ENCODE measurements at places on chromosomes 7 and 10.
A peak's percentile ranks its signal among the peaks of the same experiment; 100 is the strongest.

- no peak for DNase-seq
Observed at GRCh38 chr7:50994753-50995319, 212.1 kb upstream of the GRB10 start.

DNA sequence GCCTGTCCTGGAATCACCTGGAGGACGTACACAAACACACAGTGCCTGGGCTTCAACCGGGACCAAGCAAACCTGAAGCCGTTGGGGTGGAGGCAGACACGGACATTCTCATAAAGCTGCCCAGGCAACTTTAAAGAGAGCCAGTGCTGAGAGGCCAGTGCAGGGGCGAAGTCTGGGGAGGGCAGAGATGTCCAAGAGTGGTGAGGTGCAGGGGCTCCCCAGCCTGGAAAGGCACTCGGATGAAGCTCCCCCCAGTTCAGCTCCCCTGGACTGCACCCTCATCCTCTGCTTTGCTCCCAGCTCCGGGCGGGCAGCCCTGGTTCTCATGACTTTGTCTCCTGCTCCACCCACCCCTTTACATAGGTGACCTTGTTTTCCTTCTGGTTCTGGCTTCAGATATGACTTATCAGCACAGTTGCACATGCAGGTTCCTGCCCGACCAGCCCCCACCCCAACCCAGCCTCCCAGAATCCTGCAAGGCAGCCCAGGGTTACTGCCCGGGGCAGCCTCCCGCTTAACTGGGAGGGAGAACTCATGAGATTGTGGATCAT, 60.8 kb upstream of the EEPD1 start:
- no peak for DNase-seq

GRCh38 chr10:48556713-48557112, 48.2 kb downstream of the ARHGAP22 start:
- DNase-seq = no peak

DNA sequence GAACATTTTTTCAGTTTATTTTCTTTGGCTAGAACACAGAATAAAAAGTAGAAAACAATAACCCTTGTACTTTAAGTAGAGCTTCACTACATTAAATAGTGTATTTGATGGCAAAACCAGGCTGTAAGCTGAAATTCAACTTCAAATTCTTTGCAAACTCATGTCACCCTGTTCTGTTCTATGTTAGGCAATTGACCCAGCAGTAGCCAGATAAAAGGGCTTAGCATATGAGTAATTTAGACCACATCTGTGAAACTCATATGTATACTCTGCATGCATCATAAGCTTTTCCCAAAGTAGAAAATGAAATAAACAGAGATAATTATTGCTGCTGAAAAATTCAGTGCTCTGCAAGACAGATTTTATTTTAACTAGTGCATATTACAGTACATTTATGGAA, 150.2 kb downstream of the GNAI1 start:
- DNase-seq = no peak

GRCh38 chr7:3042861-3043489, 692 bp downstream of the CARD11 start:
- DNase-seq = peak; percentile 70

- no peak for DNase-seq
Observed at GRCh38 chr7:41391818-41392217, 311.1 kb downstream of the INHBA start.

GRCh38 chr10:28619455-28619854, 57.9 kb upstream of the BAMBI start:
- no peak for DNase-seq

DNA sequence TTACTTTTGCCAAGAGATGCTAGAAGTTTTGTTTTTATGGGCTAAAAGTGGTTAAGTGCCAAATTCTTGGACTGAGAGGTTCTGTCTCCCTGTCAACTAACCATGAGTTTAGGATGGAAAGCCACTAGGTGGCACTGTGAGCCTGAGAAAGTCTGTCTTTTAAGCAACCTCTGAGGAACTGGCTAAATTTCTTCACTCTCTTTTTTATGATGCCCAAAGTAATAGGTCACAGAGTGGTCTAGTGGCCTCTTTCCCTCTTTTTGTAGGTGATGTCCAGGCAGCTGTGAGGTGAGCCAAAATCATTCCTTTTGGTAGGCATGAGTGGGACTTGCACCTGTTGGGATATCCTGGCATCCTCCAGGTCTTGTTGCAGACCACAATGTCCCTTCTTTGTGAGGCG, 56.8 kb downstream of the SND1 start:
- no peak for DNase-seq

GRCh38 chr10:60816628-60817397, 38.5 kb downstream of the CDK1 start:
- DNase-seq = peak; percentile 12

DNA sequence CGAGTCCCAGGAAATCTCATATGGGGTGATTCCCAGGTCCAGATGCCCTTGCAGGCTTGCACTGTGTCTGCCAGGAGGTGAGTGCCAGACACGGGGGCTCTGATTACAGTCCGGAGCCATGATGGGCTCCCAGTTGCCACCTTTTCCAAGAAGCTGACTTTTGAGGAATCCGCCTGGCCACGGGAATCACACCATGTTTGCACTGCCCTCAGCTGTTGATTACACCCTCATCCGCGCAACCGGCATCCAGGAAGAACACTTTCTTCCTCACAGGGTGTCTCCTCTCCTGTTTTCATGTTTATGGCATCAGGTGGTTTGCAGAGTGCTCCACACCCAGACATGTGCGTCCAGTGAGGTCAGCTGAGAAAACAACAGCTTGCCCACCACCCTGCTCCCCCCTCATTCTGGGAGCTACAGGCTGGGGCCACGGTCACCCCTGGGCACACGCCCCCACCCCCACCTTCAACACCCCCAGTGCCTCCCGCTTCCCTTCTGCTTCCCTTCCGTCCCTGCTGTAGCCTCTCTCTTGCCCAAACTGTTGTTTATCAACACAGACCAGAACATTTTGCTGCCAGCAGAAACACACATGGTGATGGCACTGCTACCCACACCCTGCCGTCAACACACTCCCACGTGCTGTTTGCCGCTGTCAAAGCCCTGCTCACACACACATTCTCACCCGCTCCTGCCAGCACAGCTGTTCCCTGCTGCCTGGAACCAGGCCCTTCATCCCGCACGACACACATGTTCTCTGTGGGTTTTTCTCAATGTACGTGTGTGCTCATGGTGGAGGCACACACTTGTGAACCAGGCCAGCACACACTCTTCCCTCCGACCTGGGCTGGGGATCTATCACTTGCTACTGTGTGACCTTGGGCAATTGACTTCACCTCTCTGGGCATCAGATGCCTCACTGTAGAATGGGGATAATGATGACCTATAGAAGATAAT, 35.8 kb downstream of the DDIT4 start:
- no peak for DNase-seq

DNA sequence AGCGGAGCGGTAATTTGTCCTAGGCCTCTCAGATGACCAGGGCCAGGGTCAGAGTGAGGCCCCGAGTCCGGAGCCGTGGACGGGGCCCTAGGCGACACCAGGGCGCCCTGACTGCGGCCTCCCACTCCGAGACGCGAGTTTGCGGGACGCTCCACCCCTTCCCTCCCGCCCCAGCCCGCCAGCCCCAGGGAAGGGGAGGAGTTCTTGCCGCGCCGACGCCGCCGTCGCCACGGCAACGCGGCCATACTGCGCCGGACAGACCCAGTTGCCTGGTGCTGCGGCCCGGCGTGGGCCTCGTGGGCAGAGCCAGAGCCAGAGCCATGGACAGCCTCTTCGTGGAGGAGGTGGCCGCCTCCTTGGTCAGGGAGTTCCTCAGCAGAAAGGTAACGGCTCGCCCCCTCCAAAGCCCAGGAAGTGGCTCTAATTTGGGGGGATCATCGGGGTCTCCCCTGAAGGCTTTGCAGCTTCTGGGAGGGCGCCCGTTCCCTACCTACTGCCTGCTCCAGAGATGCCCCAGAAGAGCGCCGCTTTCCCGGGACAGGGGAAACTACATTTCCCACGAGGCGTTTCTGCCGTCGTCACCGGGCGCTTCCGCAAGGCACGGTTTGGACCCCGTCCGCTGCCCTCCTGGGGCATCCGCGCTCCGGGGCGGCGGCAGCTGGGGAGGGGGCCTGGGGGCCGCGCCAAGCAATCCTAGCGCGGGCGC, at the start of gene MINDY4:
Gene MINDY4, plus strand, starts transcription at position 244 of the 706 bp plus-strand sequence. Its CDS starts 77 bp downstream, at position 321.
- peak; percentile 79 for DNase-seq

- DNase-seq = no peak
Observed at GRCh38 chr7:121337398-121337797, 8.6 kb downstream of the WNT16 start.

- DNase-seq = no peak
Observed at GRCh38 chr10:77197544-77197943, 440.1 kb downstream of the KCNMA1 start.

DNA sequence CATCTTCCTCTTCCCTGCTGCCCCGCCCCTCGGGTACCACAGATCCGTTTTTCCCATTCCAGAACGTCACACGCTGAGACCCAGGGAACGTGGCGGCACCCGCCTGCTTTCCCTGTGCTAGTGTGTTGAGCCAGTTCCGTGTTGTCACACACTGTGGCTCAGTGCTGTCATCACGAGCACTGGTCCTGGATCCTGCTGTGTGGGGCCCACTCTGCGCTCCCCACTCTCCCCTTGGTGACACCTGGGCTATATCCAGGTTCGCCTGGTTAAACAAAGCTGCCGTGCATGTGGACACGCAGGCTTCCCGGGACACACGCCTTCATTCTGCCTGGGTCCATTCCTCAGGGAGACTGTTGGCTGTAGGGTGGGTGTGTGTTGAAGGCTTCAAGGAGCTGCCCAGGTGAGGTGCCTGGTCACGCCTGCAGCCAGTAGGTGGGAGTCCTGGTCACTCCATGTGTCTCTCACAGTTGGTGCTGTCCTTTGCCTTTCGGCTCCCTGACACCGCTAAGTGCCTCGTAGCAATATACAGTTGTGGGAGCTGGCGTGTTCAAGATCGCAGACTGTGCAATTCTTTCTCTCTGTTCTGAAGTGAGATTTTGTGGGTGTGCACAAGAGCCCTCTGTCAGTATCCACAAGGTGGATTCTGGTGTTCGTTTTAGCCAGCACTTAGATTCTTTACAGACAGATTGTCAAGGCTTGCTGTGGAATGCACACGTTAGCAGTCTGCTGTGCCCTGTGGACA, 88.6 kb downstream of the INPP5A start:
- no peak for DNase-seq

- no peak for DNase-seq
Observed at GRCh38 chr10:26858707-26859034, 2.1 kb downstream of the ABI1 start.

DNA sequence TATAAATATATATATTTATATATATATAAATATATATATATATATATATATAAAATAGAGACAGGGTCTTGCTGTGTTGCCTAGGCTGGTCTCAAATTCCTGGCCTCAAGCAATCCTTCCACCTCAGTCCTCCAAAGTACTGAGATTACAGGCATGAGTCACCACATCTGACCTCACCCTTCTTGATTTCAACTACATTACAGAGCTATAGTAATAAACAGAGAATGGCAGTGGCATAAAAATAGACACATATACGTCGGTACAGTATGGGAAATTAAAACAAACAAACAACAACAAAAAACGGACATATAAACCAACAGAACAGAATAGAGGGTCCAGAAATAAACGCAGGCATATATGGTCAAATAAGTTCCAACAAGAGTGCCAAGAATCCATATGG, 77.6 kb upstream of the PPP1R3A start:
- no peak for DNase-seq

- no peak for DNase-seq
Observed at GRCh38 chr10:78909221-78909620, 159.5 kb upstream of the ZMIZ1 start.

GRCh38 chr10:93630625-93631557, 18.6 kb downstream of the PDE6C start:
- no peak for DNase-seq

DNA sequence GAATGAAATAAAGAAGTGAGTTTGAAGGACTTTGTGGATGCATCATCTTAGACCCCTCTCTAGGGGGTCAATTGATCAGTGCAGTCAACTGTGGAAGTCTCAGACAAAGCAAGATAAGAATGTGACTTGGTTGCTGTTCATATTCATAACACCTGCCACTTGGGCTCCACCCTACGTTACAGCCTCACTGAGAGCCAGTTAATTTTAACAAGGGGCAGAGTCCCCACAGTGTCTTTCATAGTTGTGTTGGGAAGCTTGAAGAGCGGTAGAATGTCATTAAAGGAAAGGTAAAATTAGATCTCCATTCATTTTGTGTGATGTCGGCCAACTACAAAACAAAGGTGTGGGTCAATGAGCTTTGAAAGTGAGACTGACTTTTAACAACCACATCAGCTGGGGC, 442.1 kb upstream of the C7orf33 start:
- DNase-seq = no peak

GRCh38 chr7:99997545-99998137, 17.8 kb upstream of the ZKSCAN1 start:
- DNase-seq = peak; percentile 74

DNA sequence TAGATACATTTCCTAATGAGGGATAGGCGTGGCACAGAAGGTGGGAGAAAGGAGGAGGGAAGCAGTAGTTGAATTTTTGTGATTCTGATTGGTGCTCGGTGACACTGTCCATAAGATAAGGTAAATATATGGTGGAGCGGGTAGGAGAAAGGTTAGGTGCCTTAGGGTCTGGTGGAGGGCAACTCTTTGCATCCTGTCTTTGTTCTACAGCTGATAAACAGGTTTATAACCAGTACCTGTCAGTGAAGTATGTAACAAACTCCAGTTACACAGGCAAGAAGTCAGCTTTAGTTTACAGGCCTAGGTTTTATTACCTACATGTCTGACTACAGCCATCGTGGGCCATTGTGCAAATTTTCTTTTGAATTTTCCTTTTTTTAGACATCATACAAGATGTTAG, 10.9 kb upstream of the FAM180A start:
- DNase-seq = no peak
